ENCODE measurements at places on chromosomes 5 and 9.

DNA sequence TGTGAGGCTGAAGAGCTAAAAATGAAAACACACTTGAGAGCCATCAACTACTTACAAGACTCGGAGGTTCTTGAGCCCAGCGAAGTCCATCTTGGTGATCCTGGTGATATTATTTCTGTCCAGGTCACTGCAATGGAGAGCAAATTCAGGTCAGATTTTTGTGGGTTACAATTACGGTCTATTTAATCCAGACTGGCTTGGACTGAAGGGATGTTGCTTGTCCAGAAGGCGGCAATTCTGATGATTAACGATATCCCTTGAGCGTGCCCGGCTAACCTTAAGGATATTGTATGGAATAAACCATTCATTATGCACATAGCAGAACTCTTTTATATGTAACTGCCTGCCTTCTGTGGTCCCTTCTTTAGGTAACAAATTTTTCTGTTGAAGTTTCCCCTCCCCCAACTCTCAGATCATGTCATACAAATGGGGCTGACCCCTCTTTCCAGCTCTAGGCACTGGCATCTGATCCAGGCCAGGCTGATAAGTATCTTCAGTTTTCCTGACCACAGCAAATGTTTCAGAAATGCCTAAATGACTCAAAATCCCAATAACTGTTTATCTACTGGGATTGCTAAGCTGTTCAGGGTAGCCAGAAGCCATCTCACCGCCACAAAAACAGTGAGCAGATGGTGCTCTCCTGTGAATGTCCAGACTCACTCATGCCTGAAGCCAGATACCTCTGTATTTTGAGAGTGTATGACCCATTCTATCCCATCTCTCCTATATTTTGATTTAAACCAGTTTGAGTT lies 49.4 kb downstream of the SLIT3 start:
- no peak for DNase-seq

- no peak for DNase-seq
Measured at GRCh38 chr5:52796031-52796430, 8.3 kb downstream of the ITGA1 start.

GRCh38 chr5:120096413-120096812 lies 367.7 kb upstream of the PRR16 start:
- no peak for DNase-seq

DNA sequence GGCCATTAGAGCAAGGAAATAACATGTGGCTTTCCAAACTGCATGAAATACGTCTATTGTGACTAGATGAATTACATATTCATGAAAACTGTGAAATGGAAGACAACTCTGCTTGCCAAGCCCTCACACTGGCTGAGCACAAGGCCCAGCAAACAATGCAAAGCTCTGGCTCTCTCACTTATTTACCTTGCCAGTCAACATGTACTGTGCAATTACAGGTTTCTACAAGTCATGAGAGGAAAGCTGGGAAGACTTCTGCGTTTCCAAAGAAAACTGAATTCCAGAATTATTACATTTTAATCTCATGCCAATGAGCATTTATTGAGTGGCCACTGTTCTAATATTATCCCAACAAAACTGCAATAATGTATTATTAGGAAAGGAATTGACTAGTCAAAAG lies 12.1 kb upstream of the C5orf63 start:
- DNase-seq = no peak

DNA sequence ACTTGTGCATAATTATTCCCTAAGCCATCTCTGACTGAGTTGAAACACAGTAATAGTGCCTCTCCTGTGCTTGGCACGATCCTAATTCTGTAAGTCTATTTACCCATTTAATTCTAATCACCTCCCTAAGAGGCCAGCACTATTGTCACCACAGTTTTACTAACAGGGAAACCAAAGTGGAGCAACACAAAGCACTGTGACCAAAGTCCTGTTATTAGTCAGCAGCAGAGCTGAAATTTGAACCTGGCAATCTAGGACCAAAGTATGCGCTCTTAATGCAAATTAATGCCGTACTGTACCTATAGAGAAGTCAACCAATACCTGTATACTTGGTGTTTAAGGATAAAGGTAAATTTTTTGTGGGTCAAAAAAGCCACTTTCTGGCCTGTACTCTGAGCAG lies 77.1 kb upstream of the CNTLN start:
- no peak for DNase-seq

DNA sequence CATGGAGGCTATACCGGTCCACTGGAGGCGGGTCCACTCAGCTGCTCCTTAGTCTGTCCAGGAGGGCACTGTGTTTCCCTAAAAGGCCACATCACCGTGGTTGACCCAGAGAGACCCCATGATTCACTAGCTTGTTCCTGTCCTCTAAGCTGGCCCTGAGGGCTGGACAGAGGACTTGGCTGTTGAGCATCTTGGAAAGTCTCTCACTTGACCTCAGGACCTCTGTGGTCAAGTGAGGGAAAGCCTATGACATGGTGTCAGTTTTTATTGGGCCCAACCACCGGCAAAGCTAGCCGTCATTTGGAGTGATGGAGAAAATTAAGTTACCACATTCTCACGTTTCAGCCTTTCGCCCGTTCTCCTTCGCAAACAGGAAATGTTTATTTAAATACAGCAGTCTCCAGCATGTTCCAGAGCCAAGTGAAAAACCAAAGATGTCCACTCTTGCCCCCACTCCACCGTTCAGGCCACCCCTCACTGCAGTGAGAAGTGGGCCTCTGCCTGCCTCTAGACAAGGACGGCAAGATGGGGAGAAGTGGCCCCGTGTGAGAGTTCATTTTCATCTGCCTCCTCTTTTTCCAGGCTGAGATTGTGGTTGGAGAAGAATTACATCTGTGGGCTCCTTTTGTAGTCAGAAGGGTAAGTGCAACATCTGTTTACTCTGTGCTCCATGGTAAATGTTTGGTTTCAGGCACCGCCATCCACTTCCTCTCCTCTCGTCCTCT lies 4.4 kb downstream of the SLIT3 start:
- DNase-seq = no peak

DNA sequence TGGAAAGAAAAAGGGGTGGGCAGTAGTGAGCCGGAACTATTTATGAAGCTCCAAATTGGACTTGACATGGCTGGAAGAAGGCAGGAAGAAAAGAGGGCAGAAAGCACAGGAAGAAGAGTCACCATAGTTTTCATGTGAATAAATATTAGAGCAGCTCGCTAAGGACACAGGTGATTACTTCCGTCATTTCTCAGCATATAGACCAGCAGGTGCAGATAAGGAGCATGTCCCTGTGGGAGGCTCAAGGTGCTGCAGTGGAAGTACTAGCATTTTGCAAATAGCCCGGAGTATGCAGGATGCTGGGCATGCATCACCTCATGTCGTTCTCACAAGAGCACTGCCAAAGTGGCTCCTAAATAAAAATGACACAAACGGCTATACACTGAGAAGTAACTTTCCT lies 71.3 kb upstream of the HTR4 start:
- DNase-seq = no peak
